ENCODE measurements at places on chromosomes 12 and 14.

GRCh38 chr12:98736352-98737321, 91.5 kb downstream of the APAF1 start:
- no peak for DNase-seq

DNA sequence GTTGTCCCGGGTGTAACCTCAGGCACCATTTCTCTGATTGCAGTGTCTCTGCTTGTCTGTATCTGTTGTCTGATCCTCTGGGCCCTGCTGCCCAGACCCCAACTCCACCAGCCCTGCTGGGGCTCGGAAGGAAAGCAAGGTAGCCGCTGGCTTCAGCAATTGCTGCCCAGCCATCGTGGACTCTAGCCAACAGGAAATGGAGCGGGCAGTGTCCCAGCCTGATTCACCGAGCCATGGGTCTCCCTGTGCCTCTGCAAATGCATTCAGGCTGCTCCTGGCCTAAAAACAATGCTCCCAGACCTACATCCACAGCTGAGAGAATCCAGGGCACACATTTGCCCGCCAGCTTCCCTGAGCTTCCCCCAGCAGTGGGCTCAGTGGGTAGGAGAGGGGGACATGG, 9.2 kb downstream of the TUNAR start:
- no peak for DNase-seq

GRCh38 chr12:112112409-112113133, 4.0 kb upstream of the NAA25 start:
- DNase-seq, result peak; percentile 37

GRCh38 chr14:103801459-103801858, 45.9 kb downstream of the PPP1R13B start:
- no peak for DNase-seq

- peak; percentile 82 for DNase-seq
Observed at GRCh38 chr14:95507174-95507573, 9.3 kb downstream of the SYNE3 start.

DNA sequence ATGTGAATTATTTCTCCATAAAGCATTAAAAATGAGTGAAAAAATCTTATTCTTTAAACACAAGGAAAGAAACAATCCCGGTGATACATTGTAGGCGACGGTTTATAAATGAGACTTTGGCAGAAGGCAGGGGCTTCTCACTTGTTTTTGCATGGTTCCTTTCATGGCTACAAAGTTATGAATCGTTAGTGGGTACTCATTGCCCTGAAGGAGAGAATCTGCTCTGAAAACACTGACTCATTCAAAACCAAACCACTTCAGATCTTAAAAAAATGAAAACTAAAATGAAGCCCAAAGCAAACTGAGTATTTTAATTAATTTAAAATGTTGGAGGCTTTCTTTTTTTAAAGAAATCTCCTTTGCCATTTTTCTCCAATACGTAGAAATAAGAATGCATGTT, 41.4 kb upstream of the AMIGO2 start:
- no peak for DNase-seq

DNA sequence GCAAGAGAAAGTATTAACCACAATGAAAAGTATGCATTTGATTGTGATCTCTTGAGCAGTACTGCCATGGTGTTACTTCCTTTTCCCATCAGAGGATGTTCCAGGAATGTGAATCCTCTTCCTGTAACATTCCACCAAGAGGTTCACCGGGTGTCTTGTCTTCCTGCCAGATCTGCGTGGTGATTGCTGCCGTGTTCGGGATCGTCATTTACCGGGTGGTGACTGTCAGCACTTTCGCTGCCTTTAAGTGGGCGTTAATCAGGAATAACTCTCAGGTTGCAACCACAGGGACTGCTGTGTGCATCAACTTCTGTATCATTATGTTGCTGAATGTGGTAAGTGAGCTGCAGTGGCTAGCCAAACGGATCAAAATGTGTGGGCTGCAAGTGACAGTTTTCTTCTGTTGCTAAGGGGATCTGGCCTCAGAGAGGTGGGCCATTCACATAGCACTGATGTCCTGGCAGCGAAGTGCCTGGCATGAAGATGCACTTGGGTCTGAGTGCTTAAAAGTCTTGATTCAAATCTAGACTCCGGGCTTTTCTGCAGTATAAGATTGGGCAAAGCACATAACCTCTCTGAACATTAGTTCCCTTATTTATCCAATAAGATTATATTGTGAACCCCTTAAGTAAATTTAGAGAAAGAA, 123.4 kb downstream of the SLC5A8 start:
- DNase-seq, result no peak

DNA sequence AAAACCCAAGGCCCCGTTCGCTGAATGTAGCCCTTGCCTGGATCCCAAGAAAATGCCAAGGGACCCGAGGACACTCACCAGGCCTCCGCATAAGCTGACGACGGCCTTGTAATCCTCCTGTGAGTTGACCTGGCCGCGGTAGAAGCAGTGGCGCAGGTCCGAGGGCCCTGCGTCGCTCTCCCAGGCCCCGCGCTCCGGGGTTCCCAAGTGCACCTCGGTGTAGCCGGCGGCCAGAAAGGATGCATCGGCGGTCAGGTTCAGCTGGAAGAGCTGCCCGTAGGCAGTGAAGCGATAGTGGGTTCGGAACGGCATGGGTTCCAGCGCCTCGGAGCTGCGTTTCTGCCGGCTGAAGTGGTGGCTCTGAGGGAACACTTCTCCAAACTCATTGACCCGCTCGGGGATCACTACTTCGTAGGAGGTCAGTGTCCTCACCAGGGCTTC, 1.2 kb downstream of the ADAMTS20 start:
- no peak for DNase-seq

GRCh38 chr12:89632778-89633177, 75.9 kb downstream of the ATP2B1 start:
- DNase-seq, result no peak

- no peak for DNase-seq
Observed at GRCh38 chr14:76776428-76777251, 15.4 kb downstream of the VASH1 start.

DNA sequence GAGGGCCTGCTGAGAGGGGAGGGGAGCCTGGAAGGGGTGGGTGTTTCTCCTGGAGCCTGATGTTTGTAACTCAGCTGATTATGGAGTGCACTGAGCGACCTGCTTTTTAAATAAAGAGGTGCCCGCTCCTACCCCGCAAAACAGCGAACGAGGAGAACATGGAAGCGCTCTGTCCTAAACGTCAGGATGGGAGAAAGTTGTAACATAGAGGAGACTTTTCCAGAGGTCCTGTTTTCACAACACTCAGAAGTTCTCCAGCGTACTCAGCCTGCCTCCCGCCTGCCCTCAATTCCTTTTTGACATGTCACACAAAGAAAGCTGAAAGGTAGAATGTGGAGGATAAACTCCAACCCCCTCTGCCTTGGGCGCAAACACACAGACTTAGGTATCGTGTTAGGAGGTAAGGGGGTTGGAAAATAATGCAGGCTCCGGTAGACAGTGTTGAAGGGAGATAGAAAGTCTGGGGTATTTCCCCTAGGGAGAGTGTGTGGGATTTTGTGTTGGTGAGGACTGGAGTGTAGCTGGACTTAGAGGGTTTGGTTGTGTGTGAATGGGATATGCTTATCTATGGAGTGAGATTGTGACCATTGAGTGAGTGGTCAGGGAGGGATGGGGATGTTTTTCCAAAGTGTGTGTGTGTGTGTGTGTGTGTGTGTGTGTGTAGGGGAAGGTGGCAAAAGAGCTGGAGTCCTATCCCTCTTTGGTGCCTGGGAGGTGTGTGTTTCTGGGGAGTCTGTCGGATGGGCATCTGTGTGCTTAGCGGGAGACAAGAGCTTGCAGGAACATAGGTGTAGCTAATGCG, 2.1 kb downstream of the NTF3 start:
- no peak for DNase-seq

- peak; percentile 71 for DNase-seq
Observed at GRCh38 chr12:10392394-10392930, 2.6 kb upstream of the KLRK1 start.

- DNase-seq, result no peak
Observed at GRCh38 chr12:124464062-124464461, 103.3 kb downstream of the NCOR2 start.

DNA sequence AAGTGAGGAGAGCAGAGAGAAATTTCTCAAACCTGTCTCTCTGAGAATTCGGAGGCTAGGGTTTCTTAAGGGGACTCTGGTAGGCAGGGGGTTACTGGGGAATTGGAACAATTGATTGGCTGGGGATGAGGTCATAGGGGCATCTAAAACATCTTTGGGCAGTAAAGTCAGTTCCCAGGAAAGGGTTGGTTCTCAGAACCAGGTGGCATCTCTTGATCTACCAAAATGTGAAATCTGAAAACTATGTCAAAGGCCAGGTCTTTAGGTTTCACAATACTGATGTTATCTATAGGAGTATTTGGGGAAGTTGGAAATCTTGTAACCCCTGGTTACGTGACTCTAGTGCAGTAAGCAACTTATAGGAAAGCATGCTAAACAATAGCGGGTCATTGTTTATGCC, 6.9 kb downstream of the C12orf75 start:
- no peak for DNase-seq

DNA sequence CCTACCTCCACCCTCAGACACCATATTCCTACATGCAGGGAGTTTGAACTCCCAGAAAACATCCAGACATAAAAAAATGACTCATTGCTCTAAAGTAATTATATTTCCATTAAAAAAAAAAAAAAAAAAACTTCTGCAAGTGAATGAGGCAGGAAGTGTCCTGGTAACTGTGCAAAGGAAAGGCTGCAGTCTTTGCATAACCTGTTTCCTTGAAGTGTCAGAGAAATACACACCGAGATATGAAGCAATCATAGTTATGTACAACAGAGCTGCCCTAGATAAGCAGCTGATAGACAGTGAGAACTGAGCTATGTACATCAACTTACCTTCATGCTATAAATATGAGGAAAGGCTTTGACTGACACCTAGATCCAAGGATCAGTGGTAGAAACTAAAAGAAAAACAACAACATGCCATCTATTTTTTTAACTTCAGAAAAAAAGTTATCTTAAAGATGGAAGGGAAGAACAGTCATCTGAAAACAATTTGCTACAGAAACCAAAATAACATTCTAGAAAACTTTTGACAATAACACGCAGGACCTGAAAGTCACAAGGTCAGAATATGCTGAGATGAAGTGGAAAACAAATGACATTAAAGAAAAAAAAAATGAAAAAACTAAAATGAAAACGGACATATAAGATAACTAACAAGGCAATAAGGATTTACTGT, 263.2 kb downstream of the SEC23A start:
- DNase-seq, result no peak

DNA sequence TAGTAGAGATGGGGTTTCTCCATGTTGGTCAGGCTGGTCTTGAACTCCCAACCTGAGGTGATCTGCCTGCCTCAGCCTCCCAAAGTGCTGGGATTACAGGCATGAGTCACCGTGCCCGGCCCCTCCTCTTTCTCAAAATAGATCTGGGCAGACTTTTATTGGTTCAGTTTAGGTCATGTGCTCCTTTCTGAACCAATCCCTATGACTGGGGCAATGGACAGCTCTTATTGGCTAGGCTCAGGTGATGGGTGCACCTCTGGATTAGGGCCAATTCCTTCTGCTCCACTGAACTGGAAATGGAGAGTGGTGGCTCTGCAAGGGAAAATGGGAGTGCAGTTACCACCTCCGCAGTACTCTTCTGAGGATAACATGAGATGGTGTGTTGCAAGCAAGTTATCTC, 6.2 kb upstream of the ATP6V0A2 start:
- DNase-seq, result no peak

DNA sequence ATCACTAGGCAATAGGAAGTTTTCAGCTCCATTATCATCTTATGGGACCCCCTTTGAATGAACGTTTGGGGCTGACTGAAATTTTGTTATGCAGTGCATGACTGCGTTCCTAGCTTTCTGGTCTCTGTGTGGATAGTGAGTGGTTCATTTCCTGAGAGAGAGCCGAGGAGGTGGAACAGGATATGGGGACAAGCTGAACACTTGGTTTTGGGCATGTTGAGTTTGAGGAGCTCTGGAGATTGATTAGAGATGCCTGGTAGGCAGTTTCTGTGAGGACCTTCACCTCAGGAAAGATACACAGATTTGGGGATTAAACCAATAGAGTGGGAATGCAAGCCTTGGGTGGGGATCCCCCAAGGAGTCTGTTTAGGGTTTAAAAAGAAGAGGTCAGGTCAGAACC, 27.7 kb downstream of the TEAD4 start:
- no peak for DNase-seq

GRCh38 chr12:63706336-63706735, 38.0 kb upstream of the DPY19L2 start:
- DNase-seq, result no peak

DNA sequence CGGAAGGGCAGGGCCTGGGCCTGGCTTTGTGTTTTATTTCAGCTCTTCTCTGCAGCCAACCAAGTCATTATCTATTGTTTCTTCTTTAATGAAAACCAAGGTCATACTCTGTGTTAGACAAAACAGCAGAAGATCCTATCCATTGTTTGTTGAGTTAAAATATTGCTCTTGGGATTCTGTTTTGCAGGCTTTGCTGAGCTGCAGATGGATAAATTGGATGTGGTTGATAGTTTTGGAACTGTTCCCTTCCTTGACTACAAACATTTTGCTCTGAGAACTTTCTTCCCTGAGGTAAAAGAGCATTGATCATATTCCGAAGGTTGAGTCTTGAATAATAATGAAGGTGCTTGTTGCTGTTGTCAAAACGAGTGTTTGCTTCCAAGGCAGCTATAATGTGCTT, 106.6 kb downstream of the PLXNC1 start:
- DNase-seq, result no peak

DNA sequence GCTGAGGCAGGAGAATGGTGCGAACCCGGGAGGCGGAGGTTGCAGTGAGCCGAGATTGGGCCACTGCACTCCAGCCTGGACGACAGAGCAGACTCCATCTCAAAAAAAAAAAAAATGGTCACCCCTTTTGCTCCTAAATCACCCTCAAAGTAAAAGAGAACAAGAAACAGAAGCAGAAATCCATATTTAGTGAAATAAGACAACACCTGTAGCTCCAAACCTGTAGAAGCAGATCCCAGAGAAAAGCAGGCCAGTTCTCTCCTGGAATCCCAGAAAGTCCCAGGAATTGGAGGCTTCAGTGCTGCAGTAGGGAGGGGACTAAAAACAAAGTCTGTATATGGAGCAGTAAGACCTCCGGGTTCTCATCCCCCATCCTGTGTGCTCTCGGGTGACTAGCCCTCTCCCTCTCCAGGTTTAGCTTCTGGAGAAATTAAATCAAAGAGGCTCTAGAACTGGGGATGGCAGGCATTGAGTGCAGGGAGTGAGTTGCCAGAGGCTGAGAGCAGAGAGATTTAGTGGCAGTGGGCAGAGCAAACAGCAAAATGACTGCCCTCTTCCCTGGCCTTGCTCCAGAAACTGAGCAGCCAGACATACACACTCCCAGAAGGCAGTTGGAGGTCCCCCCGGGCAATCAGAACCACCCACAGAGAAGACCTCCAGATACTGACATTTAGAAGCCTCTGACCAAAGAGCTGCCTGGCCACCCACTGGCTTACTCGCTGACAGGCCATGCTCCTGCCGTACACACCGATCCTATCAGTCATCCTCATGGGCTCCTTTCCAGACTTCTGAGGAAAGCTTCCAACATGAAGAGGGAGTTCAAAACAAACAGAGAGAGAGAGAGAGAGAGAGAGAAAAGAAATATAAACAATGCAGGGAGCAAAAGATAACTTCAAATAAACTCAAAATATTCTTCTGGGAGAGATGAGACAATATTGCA, 6.3 kb upstream of the MLXIP start:
- peak; percentile 89 for DNase-seq

DNA sequence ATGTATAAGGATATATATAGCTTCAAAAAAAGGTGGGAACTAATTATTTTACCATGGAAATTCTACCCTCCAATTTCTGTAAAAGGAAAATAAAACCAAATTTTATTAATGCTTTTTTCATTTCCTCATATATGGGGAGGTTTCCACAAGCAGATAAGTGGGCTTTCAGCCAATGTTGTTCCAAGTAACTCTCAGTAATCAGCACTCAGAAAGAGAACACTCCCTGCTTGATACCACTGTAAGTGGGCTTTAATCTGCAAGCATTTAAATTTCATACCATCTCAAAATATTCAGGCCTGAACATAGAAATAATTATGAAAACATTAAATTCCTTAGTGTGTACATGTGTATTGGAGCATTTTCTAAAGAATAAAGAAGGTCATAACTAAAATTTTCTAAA, 827.6 kb downstream of the C12orf50 start:
- no peak for DNase-seq
